ENCODE measurements at places on chromosomes 2 and 18.

DNA sequence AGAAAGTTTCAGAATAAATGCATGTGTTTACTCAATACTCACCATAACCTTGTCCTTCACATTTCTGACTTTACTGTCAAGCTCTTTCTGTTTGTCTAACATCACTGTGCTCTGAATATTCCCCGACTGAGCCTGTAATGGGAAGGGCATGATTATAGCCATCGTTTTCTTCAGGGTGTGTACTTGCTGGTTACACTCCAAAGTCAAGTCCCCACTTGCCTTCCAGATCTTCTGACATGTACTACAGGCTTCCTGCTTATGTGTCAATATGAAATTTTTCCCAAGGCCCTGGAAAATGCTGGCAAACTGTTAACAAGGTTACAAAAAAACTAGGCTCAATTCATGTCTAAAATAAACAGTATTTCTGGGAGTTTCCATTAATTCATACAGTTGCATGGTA is 12.9 kb downstream of the STAT1 start:
- no peak for DNase-seq

- no peak for DNase-seq
These were observed 25.5 kb downstream of the ZNF521 start for GRCh38 chr18:25326361-25326952.

DNA sequence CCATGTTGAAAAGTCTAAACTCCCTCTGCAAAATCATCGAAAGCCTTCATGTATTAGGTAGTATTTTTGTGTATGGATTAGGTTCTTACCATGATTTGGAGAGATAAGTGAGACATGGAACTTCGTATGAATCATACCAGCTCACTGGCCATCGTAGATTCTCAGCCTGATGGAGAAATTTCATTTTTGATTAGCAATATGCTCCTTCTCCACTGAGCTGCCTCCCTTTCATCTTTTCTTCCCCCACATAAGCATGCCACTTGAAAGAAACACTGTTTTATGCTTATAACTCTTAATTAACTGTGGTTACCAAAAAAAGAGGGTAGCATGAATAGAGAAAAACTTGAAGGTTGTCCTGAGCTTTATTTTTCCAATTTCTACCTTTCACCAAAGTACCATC is 111.9 kb downstream of the NCK2 start:
- no peak for DNase-seq

GRCh38 chr2:122535960-122536505 is 780.6 kb downstream of the TSN start:
- no peak for DNase-seq

DNA sequence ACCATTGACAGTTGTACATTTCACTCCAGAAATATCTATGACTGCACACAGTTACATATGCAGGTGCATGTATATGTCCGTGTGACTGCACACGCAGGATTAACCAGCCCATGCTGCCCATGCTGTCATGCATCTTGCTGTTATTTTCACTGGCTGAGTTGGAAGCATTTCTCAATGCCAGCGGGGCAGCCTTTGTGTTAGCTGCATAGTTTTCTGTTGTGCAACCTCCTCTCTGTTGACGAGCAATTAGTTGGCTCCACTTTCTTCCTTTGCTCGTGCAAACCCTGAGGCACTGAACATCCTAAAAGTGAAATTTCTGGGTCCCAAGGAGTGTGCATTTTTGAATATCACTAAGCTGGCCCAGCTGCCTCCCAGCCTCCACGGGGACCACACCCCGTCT is 133.4 kb upstream of the GLI2 start:
- no peak for DNase-seq

- DNase-seq = no peak
These were observed 78.3 kb downstream of the EDAR start for GRCh38 chr2:108910541-108911396.

DNA sequence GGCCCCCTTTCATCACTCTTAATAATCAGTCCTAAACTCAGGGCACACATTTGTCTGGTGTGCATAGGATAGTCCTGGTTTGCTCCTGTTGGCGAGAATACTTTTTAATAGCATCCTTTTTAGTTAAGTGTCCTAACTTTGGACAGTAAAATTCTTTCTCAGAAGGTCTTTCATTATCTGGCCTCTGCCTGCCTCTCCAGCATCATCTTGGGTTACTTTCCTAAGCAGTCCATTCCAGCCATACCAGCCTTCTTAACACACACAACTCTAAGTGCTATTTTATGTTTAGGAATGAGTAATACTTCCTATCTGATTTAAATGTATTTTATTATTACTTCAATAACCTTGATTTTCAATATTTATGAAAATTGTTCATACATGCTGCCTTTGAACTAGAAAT is 151.0 kb downstream of the ACOXL start:
- DNase-seq = no peak

DNA sequence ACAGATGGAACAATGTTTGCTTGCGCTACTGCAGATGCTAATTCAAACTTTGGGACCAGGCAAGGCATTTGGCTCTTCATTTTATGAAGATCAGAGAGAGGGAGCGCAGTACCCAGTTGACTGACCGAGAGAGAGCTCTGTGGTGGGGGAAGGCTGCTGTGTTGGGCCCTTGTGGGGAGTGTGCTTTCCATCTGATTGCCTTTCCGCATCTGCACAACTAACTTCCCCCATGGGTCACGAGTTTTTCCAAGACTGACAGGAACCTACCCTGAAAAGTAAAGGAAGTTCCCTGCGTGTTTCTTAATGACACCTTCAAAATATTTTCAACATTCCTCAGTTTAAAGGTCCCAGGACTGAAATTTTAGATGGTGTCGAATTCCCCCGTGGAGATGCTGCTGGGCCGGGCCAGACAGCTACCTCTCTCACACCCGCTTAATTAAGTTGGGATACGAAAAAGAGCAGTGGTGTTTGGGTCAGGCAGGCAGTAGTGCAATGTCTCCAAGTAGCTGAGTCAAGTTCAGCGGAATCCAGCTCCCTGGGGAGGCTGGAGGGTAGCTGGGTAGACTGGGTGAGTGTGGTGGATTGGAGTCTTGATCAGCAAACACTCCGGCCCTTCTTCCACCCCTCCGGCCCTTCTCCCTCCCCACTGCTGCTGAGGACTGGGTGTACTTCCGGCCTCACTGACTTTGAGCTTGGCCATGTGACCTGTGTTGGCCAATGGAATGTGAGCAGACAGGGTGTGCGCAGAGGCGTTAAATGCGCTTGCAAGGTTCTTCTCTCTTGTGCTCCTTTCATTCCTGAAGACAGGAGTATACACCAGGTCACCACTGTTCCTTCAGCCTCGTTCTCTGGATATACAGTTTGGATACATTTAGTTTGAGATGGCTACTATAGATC is 2.3 kb upstream of the ARHGAP25 start:
- DNase-seq = no peak

DNA sequence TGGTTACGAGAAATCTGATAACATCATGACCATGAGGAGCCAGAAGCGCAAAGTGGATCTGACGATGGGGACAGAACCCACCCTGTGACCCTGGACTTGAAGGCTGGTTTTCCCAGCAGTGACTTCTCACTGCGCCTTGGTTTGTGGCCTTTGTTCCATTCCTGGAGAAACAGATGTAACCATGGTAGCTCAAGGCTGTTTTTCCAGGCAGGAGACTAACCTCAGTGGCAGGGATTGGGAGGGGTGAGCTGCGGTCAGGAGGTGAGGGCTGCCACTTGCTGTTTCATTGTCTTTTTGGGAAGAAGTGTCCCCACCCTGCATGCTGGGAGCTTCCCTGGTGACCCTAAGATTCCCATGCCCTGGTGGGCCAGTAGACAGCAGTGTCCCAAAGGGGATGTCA is 116.4 kb upstream of the SMAD2 start:
- no peak for DNase-seq

DNA sequence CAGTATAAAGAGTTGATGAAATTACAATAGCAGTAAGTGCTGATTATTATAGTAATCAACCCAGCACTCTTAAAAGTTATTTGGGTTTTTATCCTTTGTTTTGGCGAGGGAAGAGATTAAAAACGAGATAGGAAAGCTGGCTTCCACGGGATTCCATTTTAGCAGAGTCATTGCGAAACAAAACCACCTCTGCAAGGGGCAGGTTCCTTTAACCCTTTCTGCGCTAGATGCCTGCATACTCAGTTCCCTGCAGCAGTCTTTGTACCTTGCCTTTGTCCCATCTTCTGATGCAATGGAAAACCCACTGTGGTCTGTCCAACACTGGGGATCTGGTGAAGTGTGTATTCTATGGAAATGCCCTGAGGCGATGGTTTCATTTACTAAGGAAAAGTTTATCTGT is 2.7 kb downstream of the YPEL5 start:
- no peak for DNase-seq

DNA sequence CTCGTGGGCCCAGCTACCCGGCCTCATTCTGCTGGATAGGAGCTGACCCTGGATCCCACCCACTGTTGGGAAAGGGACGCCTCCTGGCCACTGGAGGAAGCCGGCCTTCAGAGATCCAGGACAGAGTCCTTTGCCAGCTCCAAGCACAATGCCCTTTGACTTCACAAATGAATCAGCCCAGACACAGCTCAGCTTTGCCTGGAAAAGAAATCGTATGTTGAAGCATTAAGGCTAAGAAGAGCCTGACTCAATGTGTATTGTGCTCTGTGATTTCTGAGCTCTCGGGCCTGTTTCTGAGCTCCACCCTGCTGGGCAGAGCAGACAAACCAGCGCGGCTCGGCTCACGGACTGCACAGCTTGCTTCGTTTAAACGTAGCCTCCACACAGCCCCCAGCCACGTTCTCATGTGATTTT is 162.9 kb upstream of the APCDD1 start:
- DNase-seq = no peak

- DNase-seq = no peak
These were observed 99.4 kb downstream of the SLC39A10 start for GRCh38 chr2:195756218-195756942.

DNA sequence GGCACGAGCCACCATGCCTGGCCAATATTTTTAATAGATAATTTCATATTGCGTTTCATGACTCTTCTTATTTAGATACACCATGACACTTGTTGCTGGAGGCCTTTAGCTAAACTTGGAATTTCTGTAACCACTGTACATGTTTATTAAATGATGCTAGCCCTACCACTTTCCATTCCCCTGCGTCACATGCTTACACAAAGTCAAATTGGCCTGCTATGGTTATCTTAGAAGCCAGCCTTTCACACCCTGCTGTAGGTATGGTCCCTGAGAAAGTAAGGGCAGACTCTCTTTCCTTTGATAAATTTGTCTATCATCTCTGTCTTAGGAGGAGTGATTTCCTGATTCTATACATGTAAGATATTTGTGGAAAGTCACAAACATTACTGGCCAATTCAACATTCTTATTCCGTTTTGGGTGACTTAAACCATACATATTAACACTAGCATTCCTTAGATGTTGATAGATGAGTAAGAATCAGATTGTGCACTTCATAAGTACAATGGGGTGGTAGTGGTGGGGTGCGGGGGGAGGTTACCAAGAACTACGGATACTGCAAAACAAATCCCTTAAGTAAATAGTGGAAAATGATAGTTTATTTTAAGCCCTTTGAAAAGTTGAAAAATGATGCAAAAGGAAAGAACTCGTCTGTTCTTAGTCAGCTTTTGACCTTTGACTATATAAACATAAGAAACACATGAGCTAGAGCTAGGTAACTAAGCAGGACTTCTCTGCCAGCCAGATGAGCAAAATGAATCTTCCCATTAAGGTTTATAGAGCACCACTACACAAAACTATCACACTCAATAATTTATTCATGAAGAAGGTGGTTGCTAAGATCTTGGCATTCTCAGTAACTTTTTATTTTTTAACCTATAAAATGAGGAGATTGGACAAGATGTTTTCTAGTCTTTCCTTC is 7.9 kb upstream of the NDUFV2 start:
- no peak for DNase-seq

- DNase-seq = no peak
These were observed 295.9 kb upstream of the CRIM1 start for GRCh38 chr2:36059691-36060090.

DNA sequence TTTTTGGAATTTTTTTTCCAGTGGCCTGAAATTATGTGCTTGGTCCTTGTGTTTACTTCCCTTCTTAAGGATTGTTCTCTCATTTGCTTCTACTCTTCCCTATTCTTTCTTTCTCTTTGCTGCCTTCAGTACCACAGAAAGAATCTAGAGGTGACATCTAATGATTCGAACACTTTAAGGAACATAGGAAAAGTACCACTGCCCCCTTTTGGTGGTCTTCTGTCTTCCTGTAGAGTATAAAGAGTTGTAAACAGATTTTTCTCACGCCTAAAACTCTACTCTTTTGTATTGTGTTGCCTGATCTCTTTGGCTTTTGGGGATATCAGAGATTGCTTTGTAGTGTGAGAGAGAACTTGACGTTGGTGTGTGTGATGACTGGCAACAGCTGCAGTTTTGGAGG is 7.0 kb upstream of the SCTR start:
- DNase-seq = no peak

GRCh38 chr2:197209246-197209645 is 101.3 kb downstream of the ANKRD44 start:
- no peak for DNase-seq

DNA sequence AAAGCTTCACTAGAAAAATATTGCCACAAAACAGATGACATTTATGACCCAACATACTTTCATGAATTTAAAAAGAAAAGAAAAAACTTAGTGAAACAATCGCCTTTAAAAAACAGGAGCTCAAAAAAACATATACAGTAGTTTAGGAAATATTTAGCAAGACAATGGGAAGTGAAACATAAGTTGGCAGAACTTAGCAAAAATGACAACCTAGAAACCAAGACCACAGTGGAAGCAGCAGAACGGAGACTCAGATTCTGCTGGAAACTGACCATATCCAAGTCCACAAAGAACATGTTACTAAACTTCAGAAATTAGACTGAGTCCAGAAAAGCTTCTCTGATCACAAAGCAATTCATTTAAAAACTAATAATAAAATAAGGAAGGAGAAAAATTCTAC is 41.8 kb upstream of the CTAGE1 start:
- DNase-seq = no peak

DNA sequence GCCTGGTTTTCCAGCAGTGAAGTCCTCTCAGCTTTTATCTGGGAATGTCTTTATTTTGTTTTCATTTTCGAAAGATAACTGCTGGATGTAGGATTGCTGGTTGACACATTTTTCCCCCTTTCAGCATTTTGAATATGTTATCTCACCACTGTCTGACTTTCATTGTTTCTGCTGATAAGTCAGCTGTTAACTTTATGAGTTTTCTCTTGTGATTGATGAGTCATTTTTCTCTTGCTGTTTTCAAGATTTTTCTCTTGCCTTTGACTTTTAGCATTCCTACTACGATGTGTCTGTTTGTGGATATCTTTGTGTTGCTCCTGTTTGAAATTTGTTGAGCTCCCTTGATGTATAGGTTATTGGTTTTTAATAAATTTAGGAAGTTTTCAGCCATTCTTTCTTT is 85.5 kb downstream of the AGPS start:
- DNase-seq = no peak

- no peak for DNase-seq
These were observed 706.8 kb downstream of the SLC4A3 start for GRCh38 chr2:220334210-220334609.

DNA sequence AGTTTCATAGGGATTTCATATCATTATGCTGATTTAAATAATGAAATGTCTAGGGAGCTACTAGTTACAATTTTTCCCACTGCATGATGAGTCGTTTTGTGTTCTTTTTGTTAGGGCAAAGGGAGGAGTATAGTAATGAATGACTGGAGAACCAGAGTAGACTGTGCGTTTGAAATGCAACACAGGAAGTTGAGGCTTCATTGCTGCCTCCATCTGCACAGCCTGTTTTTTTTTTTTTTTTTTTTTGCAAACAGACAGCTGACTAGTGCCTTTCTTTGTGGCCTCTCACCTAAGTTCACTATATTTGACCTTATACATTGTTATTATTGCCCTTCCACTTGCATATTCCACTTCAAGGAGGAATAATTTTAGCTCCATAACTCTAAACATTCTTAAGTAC is 286.7 kb upstream of the LRRTM1 start:
- no peak for DNase-seq
